ENCODE measurements at places on chromosomes 12 and 14.

DNA sequence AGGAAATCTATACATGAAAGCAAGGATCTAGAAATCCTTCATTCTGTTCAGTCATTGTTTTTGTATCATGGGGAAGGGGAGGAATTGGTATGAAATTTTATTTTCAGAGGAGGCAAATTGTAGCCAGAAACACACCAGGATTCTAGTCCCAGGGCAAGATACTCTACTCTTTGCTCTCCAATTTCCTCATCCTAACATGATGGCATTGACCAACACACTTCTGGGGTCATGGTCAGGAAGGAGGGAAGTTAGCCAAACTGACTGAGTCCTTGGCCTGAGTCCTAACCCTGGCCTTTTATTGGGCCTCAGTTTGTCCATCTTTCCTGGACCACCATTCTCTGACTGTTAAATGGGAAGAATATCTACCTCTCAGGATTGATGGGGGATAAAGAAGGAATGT is 65.5 kb downstream of the BBS10 start:
- no peak for DNase-seq

- DNase-seq: no peak
These were observed 7.7 kb downstream of the FOS start for GRCh38 chr14:75286313-75286712.

DNA sequence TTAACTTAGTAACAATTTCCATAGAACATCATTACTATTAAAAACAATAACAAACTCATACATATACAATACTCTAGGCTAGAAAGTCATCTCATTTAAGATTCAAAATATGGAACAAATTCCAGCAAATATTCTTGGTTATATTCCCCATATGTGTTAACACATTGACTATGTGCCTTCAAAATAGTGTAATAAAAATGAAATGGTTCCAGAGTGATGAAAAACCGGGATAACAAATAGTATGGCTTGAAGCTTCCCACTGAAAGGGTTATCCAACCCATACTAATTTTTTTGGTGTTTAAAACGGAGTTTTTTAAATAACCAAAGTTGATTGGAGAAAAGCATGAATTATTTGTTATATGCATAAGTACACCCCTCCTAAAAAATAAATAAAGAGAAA is 5.3 kb downstream of the LRIG3 start:
- DNase-seq: no peak

DNA sequence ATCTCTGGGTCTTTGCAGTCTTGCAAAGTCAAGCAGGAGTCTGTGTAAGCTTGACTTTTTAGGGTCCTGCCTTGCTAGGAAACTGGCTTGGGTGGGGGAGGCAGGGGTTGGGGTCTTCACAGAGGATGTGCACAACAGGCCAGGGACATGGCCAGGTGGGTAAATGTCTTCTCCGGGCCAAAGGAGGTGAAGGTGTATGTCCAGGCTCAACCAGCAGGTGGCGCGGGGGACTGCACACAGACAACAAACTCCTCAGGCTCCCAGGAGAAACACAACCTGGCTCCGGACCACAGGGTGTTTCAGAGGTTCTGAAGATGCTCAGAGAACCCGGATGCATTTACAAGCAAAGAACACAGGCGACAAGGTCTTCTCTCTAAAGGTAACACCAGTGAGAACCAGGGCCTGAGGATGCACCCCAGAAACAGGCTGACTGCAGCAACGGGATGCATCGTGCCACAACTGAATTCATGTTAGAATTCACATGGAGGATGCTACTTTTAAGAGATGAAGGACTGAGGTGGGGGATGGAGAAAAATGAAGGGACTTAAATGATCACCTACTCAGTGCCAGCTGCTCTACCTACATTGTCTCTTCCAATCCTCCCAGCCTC is 56.0 kb downstream of the PLEKHG3 start:
- DNase-seq: no peak

DNA sequence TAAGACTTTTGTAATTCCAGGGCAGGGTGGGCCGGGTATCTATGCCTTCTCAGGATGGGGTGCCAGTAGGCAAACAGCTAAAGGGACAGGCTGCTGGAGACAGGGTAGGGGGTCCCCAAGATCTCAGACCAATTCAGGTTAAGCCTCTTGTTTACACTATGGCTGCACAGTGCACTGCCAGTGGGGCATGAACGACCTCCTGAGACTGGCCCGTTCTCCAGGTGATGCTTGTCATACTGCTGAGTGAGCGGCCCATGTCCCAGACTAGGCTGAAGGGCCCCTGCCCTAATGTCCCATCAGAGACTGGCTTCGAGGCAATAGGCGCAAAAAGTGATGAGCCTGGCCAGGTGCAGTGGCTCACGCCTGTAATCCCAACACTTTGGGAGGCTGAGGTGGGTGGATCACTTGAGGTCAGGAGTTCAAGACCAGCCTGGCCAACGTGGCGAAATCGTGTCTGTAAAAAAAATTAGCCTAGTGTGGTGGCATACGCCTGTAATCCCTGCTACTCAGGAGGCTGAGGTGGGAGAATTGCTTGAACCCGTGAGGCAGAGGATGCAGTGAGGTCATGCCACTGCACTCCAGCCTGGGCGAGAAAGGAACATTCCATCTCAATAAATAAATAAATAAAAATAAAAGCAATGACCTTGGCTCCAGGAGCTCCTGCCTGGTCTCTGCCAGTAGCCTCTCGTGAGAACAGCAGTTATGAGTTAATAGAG is 12.6 kb downstream of the SLC25A29 start:
- DNase-seq: no peak

DNA sequence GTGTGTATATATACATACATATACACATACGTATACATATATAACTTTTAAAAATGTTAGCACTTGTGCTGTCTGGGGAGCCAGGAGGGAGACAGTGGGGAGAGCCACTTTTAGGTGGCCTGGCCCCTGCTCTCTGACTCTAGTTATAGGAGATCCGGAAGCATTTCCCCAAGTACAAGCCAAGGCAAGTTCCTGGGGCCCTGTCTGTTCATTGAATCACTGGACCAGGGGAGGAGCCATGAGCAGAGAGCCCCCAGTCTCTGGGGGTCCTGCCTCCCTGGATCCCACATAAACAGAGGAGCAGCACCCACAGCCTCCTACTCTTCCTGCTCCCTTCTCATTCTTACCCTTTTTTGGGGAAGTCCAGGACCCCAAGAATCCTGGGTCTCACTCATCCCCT is 45.4 kb upstream of the TMED10 start:
- DNase-seq: no peak

DNA sequence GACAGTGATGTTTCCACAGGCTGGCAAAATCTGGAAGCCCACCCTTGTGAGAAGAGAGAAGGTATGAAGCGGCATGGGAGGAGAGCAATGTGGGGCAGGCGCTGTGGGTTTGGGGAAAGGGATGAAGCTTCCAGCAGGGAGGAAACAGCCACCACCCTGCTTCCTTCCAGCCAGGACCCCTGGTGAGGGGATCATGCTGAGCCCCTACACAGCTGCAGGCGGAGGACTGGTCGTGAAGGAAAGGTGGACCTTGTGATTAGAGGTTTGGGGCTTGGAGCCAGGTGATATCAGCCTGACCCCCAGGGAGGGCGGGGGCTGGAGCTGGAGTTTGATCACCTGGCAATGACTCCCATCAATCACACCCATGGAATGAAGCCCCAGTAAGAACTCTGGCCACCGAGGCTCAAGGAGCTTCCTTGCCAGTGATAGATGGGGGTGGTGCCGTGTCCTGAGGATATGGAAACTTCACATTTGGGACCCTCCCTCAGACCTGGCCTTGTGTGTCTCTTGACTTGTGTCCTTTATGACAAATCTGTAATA is 48.6 kb downstream of the RIMBP2 start:
- no peak for DNase-seq

GRCh38 chr12:120239776-120240494 is 25.6 kb downstream of the PXN start:
- no peak for DNase-seq

GRCh38 chr12:46675736-46676135 is 150.1 kb downstream of the SLC38A4 start:
- DNase-seq: no peak

- no peak for DNase-seq
These were observed 168.7 kb upstream of the CNOT2 start for GRCh38 chr12:70074510-70074909.

DNA sequence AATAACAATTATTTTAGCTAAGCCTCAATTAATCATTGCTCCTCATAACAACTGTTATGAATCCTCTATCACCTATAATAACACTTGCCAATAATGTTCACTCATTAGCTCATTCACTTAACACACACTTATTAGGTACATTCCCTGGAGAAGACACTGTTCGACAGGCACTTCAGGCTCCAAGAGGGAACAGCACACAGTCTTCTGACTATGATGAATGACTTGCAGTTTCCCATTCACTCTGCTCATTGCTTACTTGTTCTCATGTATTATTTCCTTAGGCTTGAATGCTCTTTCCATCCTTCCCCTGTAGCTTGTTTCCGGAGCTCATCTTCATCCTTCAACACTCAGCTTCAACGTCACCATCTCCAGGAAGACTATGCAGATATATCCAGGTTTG is 437.3 kb downstream of the TMEM132D start:
- no peak for DNase-seq

DNA sequence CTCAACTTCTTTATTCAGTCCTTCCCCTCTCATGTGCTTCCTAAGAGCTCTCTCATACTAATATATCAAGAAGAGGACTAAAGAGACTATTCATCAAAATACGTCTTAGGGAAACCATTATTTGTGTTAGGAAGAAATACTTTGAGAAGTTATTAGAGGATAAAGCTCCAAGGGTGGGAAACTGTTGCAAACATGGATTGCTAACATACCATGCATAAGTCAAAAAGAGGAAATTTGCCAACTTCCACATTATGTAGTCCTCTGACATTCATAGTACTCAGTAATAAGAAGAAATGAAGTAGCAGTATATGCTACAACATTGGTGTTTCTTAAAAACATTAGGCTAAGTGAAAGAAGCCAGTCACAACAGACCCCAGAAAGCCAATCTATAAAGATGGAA is 128.8 kb upstream of the CLEC14A start:
- no peak for DNase-seq

DNA sequence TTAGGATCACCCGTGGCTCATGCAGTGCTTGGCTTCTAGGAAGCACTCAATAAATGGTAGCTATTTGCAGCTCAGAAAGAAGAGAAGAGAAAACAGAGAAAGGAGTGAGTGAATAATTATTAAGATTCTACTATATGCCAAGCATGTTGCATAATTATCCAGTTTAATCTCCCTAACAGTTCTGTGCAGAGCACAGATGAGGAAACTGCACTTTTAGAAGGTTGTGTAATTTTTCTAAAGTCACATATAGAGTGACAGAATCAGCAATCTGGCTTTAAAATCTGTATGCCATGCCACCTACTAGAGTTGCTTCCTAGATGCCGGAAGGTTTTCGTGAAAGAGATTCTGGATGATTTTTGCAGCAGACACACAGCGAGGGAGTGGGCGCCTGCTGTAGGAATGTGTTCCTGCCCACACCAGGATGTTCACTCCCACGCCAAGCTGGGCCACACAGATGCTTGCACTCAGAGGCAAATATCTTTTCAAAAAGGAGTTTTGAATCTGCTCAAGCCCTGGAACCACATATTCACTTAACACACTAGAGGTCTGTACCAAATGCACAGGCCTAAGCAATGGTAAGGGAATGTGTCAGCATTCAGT is 50.2 kb upstream of the SMCO2 start:
- no peak for DNase-seq

DNA sequence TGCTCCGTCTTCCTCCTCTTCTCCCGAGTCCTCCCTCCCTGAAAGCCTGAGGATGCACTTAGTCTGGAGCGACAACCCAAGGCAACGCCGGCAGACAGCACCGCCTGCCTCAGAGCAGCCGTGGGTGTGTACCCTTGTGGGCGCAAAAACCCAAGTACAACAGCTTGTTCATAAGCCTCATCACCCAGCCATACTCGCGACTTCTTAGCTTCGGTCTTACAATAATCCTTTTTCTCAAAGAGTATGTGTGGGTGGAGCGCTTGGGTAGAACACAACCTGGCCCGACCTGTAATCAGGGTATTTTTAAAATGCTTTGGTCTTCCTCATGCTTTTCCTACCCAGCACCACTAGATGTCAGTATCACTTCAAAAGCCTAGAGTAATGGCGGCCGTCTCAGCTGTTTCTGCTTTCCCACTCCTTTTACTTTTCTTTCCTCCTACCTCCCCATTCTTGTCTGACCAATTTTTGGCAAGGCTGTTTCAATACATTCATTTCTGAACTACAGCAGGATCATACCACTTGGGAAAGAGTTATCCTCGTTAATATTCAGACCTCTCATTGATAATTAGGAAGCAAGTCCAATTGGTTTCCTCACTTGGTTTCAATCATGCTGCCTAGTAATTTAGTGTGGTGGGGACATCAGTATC is 198.9 kb downstream of the EPS8 start:
- DNase-seq: peak; percentile 44

GRCh38 chr12:92396647-92397252 is 251.1 kb upstream of the BTG1 start:
- DNase-seq: peak; percentile 15

- DNase-seq: no peak
These were observed 65.3 kb downstream of the TUNAR start for GRCh38 chr14:95941897-95942296.

DNA sequence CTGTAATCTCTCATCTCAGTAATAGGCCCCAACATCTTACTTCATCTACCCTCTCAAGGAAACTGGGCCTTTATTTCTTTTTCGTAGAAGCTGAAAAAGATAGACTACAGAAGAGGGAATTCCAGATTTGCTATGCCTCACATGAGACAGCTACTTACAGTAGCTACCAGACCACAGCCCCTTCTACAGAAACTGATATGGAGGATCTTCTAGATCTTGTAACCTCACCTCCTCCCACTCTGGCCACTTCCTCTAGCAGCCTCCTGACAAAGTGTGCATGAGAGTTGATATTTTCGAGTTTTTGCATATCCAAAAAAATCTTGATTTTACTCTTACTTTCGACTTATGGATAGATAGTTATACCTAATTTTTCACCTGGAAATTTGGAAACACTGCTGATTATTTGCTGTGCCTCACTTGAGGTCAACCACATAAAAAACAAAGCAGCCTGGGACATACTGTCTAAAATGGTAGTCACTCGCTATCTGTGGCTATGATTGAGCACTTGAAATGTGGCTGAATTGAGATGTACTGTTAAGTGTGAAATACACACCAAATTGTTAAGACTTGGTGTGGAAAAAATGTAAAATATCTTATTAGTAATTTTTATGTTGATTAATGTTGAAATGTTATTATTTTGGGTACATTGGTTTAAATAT is 86.3 kb upstream of the NID2 start:
- no peak for DNase-seq

GRCh38 chr12:79532907-79533288 is 157.9 kb downstream of the PAWR start:
- peak; percentile 83 for DNase-seq

GRCh38 chr12:1737652-1738286 is 46.9 kb downstream of the ADIPOR2 start:
- DNase-seq: no peak

GRCh38 chr12:70828351-70828750 is 92.2 kb downstream of the PTPRR start:
- DNase-seq: peak; percentile 2

- DNase-seq: no peak
These were observed 354.9 kb downstream of the DIO2 start for GRCh38 chr14:79856381-79856780.

DNA sequence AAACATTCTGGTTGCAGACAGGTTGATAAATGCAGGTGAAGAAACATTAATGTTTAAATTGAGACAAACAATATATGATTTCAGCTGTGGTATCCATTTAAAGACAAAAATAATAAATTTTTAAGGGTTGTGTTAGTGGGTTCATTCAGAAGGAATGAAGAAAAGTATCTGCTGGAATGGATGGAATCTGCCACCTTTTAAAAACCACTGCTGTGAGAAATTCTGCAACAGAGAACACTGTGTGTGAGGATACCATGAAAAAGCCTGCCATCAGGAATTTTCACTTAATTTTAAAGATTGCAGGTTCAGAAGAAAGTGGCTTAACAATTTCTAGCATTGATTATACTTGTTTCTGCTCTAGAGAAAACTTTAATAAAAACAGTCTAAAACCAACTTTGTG is 184.6 kb upstream of the SOX5 start:
- DNase-seq: no peak

Data from smooth muscle cell of the brain vasculature (primary cell).